ENCODE measurements at places on chromosomes 2 and 18. TPM values are rescaled to one million over a fixed set of nuclear protein-coding genes. Genes with fewer than 3 reads are reported as not detected.

Gene NAT8
- total RNA-seq = not detected

Gene WIPF1
- total RNA-seq = 44.2 TPM

Gene TDRD15
- total RNA-seq = not detected

Gene MC2R
- total RNA-seq = not detected

Gene IL36B
- not detected for total RNA-seq

Gene GLB1L
- total RNA-seq = 9.5 TPM

Gene MAP3K19
- not detected for total RNA-seq

Gene FBLN7
- total RNA-seq = 2.1 TPM

Gene CMPK2
- 0.69 TPM for total RNA-seq

Gene FOXI3
- total RNA-seq = not detected

Gene VSNL1
- total RNA-seq = not detected

Gene AMER3
- not detected for total RNA-seq

Gene CHMP1B
- 27.2 TPM for total RNA-seq

Gene CD226
- 0.20 TPM for total RNA-seq

Gene EFEMP1
- total RNA-seq = 2,354 TPM

Gene TAF1B
- total RNA-seq = 29.4 TPM

Gene HRH4
- not detected for total RNA-seq

Gene ALPG
- not detected for total RNA-seq

Gene SPR
- total RNA-seq = 26.3 TPM

Gene RGPD3
- total RNA-seq = not detected

Gene BOLL
- total RNA-seq = not detected

Gene MALT1
- 8.8 TPM for total RNA-seq

Measured in endothelial cell of umbilical vein (primary cell).